ENCODE measurements at places on chromosomes 11 and 22.

- no peak for DNase-seq
Measured at GRCh38 chr22:46109474-46110003, 40.8 kb upstream of the PPARA start.

DNA sequence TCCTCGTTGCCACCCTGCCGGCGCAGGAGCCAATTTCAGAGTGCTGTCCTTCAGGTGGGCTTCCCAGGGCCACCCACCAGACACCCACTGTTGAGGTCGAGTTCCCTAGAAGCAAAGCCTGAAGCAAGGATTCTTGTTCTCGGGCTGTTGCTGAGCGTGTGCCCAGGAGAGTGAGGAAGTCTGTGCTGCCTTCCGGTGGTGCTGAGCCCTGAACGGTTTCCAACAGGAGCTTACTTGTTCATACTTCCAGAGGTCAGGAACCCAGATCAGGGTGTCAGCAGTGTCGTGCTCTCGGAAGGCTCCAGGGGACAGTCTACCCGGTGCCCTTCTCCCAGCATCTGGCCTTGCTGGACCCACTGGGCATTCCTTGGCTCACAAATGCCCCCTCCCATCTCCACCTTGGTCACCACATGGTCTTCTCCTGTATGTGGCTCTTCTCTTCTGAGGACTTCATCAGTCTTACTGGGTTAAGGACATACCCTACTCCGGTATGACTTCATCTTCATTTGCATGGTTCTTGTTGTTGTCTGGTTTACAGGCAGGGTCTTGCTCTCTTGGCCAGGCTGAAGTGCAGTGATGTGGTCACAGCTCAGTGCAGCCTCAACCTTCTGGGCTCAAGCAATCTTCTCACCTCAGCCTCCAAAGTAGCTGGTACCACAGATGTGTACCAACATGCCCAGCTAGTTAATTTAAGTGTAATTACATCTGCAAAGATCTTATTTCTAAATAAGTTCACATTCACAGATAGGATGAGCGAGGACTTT lies 11.2 kb downstream of the SLC25A1 start:
- no peak for DNase-seq

DNA sequence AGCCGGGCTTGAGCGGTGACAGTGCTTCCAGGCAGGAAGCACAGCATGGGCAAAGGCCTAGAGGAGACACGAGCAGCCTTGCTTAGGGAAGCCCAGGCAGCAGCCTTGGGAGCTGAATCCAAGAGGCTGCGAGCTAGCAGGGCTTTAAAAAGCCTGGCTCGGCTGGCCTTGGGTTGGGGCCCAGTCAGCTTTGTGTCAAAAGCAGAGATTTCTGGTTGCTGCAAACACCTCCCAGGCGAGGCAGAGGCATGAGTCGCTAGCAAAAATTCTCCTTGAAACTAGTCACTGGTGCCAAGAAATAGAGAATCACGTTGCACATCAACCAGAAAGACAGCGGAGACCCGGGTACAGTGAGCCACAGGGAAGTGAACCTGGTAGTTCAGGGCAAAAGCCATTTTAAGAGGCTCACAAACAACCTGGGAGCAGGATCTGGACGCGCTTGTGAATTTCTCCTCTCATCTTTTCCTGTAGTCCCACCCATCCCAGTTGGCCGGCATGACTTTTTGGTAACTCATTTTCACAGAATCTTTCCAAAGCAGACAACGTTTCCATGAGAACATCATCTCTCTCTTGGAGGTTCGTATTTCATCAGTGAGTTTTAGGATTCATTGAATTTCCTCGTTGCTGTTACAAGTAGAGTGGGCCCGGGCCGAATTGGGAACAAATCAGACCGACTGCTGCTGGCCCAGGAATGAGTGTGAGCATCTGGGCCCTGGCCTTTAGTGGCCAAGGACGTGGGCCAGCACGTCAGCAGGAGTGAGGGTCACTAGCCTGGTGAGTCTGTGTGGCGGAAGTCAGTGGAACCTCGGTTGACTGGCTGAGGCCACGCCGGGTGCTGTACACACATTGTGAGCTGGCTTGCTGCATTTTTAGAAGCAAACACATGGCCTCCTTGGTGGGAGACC lies 16.4 kb upstream of the FGF4 start:
- DNase-seq: no peak

GRCh38 chr11:57223601-57224000 lies 13.4 kb downstream of the APLNR start:
- no peak for DNase-seq

- no peak for DNase-seq
Measured at GRCh38 chr11:61273178-61274078, 21.7 kb downstream of the VWCE start.

GRCh38 chr22:38258895-38259294 lies 13.9 kb downstream of the TMEM184B start:
- DNase-seq: no peak

Data from epithelial cell of proximal tubule (primary cell).